ENCODE measurements at places on chromosomes 2 and 18. TPM values are rescaled to one million over a fixed set of nuclear protein-coding genes. Genes with fewer than 3 reads are reported as not detected.

DNA sequence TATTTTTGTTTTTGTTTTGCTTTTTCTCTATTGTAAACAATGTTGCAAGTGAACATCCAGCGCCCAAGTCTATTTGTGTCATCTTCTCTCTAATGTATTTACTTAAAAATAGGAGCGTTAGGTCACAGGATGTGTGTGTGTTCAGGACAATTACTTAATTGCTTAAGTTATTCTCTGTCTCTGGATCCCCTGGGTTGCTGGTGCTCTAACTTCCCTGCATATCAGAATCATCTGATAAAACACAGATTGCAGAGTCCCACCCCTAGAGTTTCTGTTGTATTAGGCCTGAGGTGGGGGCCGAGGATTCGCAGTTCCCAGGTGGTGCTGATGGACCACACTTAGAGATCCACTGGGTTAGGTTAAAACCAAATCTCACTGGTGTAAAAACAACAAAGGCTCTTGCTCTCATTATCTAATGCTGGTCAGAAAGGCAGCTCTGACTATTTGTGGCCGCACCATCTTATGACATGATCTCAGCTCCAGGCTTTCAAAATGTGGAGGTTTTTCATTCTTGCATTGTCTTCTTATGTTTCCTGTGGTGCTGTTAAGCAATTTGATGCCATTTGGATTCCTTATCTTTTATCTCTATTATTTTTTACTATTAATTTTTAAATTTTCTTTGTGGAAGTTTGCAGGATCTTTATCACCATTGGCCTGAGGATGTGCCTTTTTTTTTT is 87.7 kb downstream of the CLIP4 start:
- no peak overlapping the region for H3K4me3 ChIP-seq
- H3K27ac ChIP-seq: no peak overlapping the region
- no peaks in the 10 kb centered on the region for H3K36me3 ChIP-seq
- no peaks in the 10 kb centered on the region for H3K4me1 ChIP-seq

- peaks cover 19% of the 10 kb centered on the region for H3K36me3 ChIP-seq
- no peaks in the 10 kb centered on the region for H3K27me3 ChIP-seq
- H3K4me3 ChIP-seq: peak overlapping the region; percentile 96
- no peak for DNase-seq
- peak overlapping the region; percentile 72 for H3K27ac ChIP-seq
Observed at GRCh38 chr2:241149675-241149924, 328 bp upstream of the PASK start.

DNA sequence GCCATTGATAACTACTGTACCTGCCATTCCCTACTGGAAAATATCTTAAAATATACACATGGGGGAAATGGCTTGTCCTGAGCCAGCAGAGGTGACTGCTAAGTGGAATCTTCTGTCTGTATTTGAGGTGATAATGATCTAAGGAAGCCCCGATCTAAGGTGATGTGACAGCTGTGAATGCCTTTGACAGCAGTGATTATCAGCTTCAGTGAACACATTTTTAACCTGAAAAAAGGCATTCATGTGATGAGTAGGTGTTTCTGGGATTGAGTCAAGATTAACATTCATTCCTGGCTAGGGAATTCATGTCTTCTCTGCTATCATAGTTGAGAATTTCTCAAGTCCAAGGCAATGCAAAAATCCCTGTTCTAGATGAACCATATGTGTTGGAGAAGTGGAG is 9.1 kb upstream of the MAPRE2 start:
- no peak overlapping the region for H3K4me3 ChIP-seq
- peaks cover 45% of the 10 kb centered on the region for H3K4me1 ChIP-seq
- H3K36me3 ChIP-seq: no peaks in the 10 kb centered on the region

DNA sequence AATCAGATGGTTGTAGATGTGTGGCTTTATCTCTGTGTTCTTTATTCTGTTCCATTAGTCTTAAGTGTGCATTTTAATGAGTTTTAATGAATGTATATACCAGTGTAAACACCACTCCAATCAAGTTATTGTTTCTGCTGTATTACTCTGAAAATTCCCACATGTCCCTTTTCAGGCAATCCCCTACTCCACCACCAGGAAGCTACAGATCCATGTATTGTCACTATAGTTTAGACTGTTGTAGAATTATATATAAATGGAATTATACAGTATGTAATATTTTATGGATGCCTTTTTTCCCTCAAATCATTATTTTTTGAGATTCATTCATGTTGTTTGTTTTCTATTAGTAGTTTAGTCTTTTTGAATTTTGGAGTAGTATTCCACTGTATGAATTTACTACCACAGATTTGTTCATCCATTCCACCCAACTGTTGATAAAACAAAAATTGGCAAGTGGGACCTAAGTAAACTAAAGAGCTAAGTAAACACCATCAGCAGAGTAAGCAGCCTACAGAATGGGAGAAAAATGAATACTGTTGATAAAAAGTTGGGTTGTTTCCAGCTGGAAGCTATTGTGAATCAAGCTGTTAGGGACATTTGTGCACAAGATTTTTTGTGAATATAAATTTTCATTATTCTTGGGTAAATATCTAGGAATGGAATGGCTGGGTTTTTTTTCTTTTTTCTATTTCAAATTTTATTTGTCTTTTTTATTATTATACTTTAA is 262.0 kb downstream of the CAMKMT start:
- no peaks in the 10 kb centered on the region for H3K36me3 ChIP-seq
- no peaks in the 10 kb centered on the region for H3K27me3 ChIP-seq
- H3K27ac ChIP-seq: no peak overlapping the region
- no peaks in the 10 kb centered on the region for H3K4me1 ChIP-seq
- no peak for DNase-seq
- H3K4me3 ChIP-seq: no peak overlapping the region

DNA sequence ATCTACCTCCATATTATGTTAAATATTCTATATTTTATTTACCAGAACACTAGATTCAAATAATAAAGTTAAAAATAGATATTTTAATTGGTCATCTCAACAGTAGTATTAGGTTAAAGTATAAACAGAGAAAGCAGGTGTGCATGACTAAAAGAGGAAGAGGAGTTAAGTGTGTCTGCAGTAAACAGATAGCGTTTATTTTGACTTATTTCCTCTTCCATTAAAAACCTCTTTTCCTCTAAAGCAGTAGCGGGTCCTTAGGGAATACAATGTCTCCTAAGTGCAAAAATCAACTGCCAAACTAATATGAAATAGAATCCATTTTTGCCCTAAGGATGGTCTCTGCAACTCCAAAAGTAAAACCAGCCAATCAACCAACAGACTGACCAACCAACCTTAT is 27.7 kb downstream of the EIF2AK3 start:
- H3K4me1 ChIP-seq: peaks cover 33% of the 10 kb centered on the region
- DNase-seq: no peak
- peak overlapping the region; percentile 55 for H3K27ac ChIP-seq
- no peak overlapping the region for H3K4me3 ChIP-seq

DNA sequence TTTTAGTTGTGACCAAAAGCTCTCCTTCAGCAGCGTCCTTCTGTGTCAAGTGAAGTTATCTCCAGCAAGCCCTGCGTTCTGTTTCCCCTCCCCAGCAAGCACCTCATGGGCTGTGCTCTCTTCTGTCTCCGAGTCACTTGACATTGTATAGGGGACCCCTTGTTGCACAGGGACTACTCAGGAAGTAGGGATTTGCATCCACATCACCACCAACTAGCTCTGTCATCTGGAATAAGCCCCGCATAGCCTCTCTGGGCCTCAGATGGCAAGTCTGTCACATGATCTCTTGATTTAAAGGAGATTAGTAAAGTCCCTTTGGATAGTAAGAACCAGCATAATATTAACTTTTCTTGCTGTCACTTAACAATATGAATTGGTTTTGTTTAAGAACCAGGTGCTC is 32.0 kb upstream of the STPG4 start:
- DNase-seq: no peak
- H3K36me3 ChIP-seq: no peaks in the 10 kb centered on the region
- peaks cover 27% of the 10 kb centered on the region for H3K27me3 ChIP-seq
- no peak overlapping the region for H3K27ac ChIP-seq

DNA sequence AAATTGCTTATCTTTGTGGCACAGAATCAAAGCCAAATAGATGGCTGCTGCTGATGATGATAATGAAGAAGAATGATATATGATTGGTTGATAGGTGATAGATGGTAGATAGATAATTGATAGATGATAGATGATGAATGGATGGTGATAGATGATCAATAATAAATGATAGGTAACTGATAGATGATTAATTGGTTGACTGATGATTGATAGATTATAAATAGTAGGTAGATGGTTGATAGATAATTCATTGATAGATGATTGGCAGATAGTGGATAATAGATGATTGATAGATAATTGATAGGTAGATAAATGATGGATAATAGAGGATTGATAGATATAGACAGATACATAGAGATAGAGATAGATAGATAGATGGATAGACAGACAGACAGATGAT is 430.2 kb downstream of the EIPR1 start:
- H3K27ac ChIP-seq: no peak overlapping the region
- no peak overlapping the region for H3K4me3 ChIP-seq
- no peaks in the 10 kb centered on the region for H3K4me1 ChIP-seq
- no peak for DNase-seq
- H3K27me3 ChIP-seq: no peaks in the 10 kb centered on the region
- no peaks in the 10 kb centered on the region for H3K36me3 ChIP-seq

GRCh38 chr2:64403426-64403825 is 50.5 kb upstream of the LGALSL start:
- H3K27me3 ChIP-seq: peaks cover 5% of the 10 kb centered on the region
- H3K4me3 ChIP-seq: no peak overlapping the region
- no peak overlapping the region for H3K27ac ChIP-seq
- peaks cover 3% of the 10 kb centered on the region for H3K4me1 ChIP-seq
- no peak for DNase-seq

CFAP65 gene
- total RNA-seq: not detected

STAT4 gene
- 92.2 TPM for total RNA-seq

SP140 gene
- 316 TPM for total RNA-seq

All from activated T-helper 2 cell treated with anti-CD3 and anti-CD28 coated beads, Interferon-gamma antibody, Interleukin-2, Interleukin-4, amounts not matched to agents 10 μg/mL and 5 μg/mL and 100 μg/mL, durations not matched to agents 14 hours and 24 hours and 36 hours (primary cell).